Mammary epithelial cell (primary cell): ENCODE measurements at places on chromosomes 7 and 10.

GRCh38 chr7:102304668-102305067, 18.0 kb downstream of the SH2B2 start:
- no peak for DNase-seq

DNA sequence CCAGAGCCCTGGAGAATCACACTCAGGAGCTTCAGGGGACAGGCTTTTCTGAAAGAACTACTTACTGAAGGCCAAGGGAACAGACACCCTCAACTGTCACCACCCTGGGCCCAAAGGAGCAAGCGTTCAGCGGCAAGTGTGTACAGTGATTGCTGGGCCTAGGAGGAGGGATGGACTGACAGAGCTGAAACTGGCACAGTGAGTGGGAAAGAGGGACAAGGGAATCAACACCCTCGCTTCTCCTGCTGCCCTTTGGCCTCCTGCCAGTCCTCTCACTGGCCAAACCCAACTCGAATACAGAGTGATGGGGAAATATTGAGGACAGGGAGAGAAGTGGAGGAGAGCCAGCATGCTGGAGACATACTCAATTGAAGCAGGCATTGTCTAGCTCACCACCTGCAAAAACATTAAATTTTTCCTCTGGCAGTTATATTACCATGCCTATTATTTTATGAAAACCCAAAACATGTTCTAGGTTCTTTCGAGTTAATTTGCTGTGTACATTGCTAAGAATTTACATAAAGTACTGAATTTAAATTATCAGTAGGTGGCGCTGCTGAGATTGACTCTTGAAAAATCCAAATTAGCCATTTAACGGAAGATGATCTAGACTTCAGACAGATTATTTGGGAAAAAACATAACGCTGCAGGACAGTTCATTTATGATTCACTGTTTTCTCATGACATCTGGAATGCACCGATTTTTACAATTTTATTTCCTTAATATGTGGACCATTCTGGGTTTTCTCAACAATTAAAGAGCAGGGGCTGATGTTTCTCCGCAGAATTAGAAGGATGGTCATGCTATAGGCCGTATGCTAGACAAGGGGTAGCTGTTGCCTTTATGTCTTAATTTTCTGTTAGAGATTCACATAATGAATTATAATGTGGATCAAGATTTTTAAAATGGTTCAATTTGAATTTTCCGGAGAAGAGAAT, 14.7 kb upstream of the TMEM236 start:
- DNase-seq, result peak; percentile 11

DNA sequence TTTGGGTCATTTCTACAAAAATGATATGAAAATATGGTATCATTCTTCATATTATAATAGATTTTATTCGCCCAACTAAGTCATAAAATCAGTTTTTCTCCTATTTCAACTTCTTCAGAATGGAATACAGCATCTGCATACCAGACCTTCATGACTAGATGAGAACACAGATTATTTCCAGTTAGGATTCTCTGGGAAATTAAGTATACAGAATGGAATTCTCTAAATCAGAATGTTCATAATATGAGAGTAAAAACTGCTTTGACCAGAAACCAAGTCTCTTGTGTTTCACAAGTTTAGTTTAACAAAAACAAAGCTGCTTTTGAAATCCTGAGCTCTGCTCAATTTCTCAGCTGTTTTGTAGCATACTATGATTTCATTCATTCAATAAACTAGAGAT, 160.3 kb upstream of the SEMA3A start:
- DNase-seq, result no peak

- no peak for DNase-seq
Observed at GRCh38 chr7:2567679-2568278, 9.0 kb downstream of the IQCE start.

DNA sequence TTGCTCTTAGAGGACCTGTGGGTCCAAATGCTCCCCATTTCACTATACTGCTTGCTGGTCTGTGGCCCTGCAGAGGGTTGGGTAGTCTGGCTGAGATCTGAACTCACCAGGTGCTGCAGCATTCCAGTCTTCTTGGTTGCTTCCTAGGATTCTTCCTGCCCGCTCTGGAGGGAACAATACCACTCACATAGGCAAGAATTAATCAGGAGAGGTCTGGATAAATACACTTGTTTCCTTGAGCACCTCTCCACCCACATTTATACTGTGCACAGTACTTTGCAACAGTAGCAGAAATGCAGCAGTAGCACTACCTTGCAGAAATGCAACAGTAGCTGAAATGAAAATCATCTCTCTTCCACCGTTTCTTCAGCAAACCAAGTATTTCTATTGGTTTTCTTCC, 125.3 kb downstream of the INSYN2A start:
- no peak for DNase-seq
